ENCODE measurements at places on chromosomes 11 and 22. TPM values are rescaled to one million over a fixed set of nuclear protein-coding genes. Genes with fewer than 3 reads are reported as not detected.

DNA sequence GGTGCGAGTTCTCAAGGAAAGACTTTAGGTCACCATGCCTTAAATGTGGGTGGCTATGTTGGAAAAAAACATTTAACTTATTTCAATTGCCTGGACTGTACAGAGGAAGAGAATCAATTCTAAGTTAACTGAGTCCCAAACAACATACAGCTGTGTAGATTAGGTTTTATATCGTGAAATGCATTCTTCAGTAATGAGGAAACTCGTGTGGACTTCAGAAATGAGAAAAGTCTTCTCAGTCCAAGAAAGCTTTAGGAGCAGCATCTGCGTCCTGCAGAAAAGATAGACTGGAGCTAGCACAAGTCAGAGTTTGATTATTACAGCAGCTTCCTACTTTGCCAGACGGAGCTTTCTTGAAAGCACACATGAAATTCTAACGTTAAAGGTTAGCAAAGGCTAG is 673.0 kb downstream of the OPCML start:
- H3K27ac ChIP-seq = no peak overlapping the region
- H3K4me1 ChIP-seq = no peaks in the 10 kb centered on the region
- H3K27me3 ChIP-seq = no peaks in the 10 kb centered on the region
- DNase-seq = no peak

DNA sequence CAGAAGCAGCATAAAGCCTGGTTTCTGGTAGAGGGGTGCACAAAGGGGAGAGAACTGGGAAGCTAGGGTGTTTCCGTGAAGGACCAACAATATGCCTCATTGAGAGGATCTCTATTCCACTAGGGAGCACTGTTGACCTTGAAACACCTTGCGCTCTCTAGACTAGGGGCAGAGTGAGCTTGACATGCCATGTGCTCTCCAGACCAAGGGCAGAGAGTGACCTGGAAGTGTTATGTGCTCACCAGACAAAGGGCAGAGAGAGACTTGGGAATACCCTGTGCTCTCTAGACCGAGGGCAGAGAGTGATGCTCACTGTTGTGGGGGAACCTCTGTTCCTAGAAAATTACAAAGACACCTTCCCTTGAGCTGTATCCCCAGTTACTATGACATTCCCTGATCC is 15.2 kb upstream of the EI24 start:
- no peaks in the 10 kb centered on the region for H3K4me1 ChIP-seq
- H3K4me3 ChIP-seq = no peak overlapping the region
- no peak overlapping the region for H3K27ac ChIP-seq
- H3K27me3 ChIP-seq = peaks cover 15% of the 10 kb centered on the region

Gene PLA2G3
- polyA plus RNA-seq = not detected

DNA sequence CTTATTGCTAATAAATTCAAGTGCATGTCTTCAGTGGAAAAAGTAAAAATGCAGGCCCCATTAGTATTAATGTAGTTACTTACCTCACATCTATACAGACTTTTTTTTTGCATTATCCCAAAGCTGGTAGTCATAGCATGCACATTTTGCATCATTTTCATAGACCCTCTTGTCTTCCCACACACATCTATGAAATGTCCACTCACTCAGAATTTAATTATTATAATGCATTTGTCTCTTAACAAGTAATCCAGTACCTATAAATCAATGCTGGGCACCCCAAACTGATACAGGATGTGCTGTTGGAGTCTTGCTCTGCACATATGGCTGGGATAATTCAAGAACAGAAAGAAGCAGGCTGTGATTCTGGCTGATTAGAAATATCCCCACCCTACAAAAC is 370.4 kb upstream of the FAT3 start:
- H3K4me3 ChIP-seq = no peak overlapping the region
- no peaks in the 10 kb centered on the region for H3K4me1 ChIP-seq
- DNase-seq = no peak
- H3K36me3 ChIP-seq = no peaks in the 10 kb centered on the region
- no peak overlapping the region for H3K27ac ChIP-seq
- no peaks in the 10 kb centered on the region for H3K27me3 ChIP-seq

Gene FAM227A
- polyA plus RNA-seq = not detected

Gene ELF5
- polyA plus RNA-seq = not detected

- no peaks in the 10 kb centered on the region for H3K36me3 ChIP-seq
- H3K27ac ChIP-seq = no peak overlapping the region
- no peak overlapping the region for H3K4me3 ChIP-seq
- no peak for DNase-seq
- no peaks in the 10 kb centered on the region for H3K27me3 ChIP-seq
These were observed 1.7 kb downstream of the MALAT1 start for GRCh38 chr11:65500387-65501185.

GRCh38 chr11:73380897-73381410 is 4.8 kb downstream of the RELT start:
- H3K4me3 ChIP-seq = peak overlapping the region; percentile 98
- peak overlapping the region; percentile 97 for H3K27ac ChIP-seq
- H3K4me1 ChIP-seq = peaks cover 92% of the 10 kb centered on the region
- no peaks in the 10 kb centered on the region for H3K27me3 ChIP-seq
- H3K36me3 ChIP-seq = no peaks in the 10 kb centered on the region

GRCh38 chr22:27857443-27857842 is 55.9 kb upstream of the MN1 start:
- no peak overlapping the region for H3K27ac ChIP-seq
- H3K4me1 ChIP-seq = no peaks in the 10 kb centered on the region
- H3K4me3 ChIP-seq = no peak overlapping the region
- peaks cover 45% of the 10 kb centered on the region for H3K36me3 ChIP-seq
- H3K27me3 ChIP-seq = no peaks in the 10 kb centered on the region

DNA sequence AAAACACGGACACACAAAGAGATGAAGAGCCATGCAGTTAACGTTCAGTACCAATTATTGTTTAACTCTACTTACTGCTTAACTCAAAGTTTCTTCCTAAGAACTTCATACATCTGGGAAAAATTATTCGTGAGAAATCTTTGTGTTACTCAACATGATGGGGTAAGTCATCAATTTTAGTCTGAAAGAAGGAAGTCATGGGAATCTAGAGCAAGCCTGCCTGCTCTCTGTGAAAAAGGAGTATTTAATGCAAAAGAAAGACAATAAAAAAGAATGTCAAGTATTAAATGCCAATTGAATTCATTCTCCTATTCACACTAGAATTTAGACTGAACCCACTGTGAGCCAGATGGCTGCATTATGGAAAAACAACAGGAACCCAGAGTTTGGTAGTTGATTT is 16.0 kb downstream of the TMEM123 start:
- peaks cover 12% of the 10 kb centered on the region for H3K36me3 ChIP-seq
- H3K4me1 ChIP-seq = peaks cover 55% of the 10 kb centered on the region
- H3K27me3 ChIP-seq = no peaks in the 10 kb centered on the region

GRCh38 chr22:46545086-46545792 is 7.8 kb upstream of the CELSR1 start:
- H3K4me1 ChIP-seq = no peaks in the 10 kb centered on the region
- no peaks in the 10 kb centered on the region for H3K36me3 ChIP-seq
- H3K4me3 ChIP-seq = no peak overlapping the region
- no peak for DNase-seq

Gene GRIA4
- not detected for polyA plus RNA-seq

GRCh38 chr11:898143-898511 is 12.5 kb downstream of the CHID1 start:
- H3K36me3 ChIP-seq = no peaks in the 10 kb centered on the region
- no peak overlapping the region for H3K4me3 ChIP-seq
- H3K27ac ChIP-seq = no peak overlapping the region
- peaks cover 8% of the 10 kb centered on the region for H3K4me1 ChIP-seq
- DNase-seq = no peak
- no peaks in the 10 kb centered on the region for H3K27me3 ChIP-seq

DNA sequence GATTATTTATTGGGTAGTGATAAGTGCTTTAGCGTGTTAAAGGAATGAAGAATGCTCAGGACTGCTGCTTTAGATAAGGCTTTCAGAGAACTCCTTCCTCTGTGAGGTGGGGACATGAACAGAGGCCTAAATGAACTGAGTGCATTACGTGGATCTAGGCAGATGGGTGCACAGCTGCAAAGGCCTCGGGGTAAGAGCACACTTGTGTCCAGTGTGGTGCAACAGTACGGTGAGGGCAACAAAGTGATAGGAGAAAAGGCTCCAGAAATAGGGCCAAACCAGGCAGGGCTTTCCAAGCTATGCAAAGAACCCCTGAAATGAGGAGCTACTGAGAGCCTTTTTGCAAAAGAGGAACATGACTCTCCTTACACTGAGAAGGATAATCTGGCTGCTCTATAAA is 45.3 kb upstream of the ARHGAP32 start:
- H3K27ac ChIP-seq = no peak overlapping the region
- peaks cover 33% of the 10 kb centered on the region for H3K4me1 ChIP-seq

Gene APLNR
- not detected for polyA plus RNA-seq

GRCh38 chr11:1835671-1836010 is 851 bp downstream of the SYT8 start:
- H3K27me3 ChIP-seq = no peaks in the 10 kb centered on the region
- no peak overlapping the region for H3K27ac ChIP-seq
- H3K4me1 ChIP-seq = peaks cover 12% of the 10 kb centered on the region
- no peak overlapping the region for H3K4me3 ChIP-seq
- no peak for DNase-seq

Gene ARHGAP20
- polyA plus RNA-seq = 0.29 TPM

Gene PRRG4
- polyA plus RNA-seq = not detected

Gene MOV10L1
- polyA plus RNA-seq = not detected

- peaks cover 1% of the 10 kb centered on the region for H3K36me3 ChIP-seq
- no peak for DNase-seq
- H3K4me1 ChIP-seq = no peaks in the 10 kb centered on the region
- no peak overlapping the region for H3K27ac ChIP-seq
- peaks cover 6% of the 10 kb centered on the region for H3K27me3 ChIP-seq
These were observed 50.4 kb upstream of the ARHGAP20 start for GRCh38 chr11:110762590-110762989.

Gene RNF215
- 0.74 TPM for polyA plus RNA-seq

DNA sequence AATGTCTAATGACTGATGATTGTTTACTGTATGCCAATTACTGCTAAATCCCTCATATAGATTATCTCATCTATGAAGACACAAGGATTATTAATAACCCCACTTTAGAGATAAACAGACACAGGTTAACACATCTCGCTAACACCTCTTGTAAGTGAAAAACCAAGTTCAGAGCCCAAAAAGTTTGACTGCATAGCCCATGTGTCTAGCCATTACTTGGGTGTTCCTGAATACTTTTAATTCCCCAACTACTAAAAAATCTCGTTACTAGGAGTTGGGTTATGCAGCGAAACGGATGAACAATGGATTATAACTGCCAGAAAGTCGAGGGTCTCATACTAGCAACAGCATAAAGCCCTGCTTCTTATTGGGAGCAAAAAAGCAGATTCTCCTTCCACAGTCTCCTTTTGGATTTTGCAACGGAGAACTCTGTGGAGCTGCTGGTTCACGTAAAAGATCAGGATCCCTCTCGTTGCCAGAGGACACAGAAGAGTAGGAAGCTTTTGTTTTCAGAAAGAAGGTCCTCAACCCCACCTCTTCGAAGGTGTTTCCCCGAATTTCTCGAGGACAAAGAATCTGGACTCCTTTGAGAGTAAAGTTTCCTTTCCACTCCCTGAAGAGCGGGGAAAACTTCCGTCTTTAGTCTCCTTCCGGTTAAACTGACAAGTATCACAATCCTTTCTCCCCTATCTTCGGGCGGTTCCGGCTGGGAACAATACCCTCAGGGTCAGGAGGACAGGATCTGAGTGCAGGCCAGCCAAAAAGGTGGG is 979 bp downstream of the ZBED5 start:
- H3K4me3 ChIP-seq = peak overlapping the region; percentile 96
- DNase-seq = no peak
- peaks cover 34% of the 10 kb centered on the region for H3K4me1 ChIP-seq
- peaks cover 20% of the 10 kb centered on the region for H3K36me3 ChIP-seq
- no peaks in the 10 kb centered on the region for H3K27me3 ChIP-seq

Gene RASSF10
- polyA plus RNA-seq = not detected

GRCh38 chr11:106017093-106017492 is 4.9 kb downstream of the MSANTD4 start:
- H3K27me3 ChIP-seq = no peaks in the 10 kb centered on the region
- H3K4me1 ChIP-seq = peaks cover 38% of the 10 kb centered on the region
- H3K27ac ChIP-seq = no peak overlapping the region
- H3K36me3 ChIP-seq = peaks cover 4% of the 10 kb centered on the region
- no peak overlapping the region for H3K4me3 ChIP-seq
- no peak for DNase-seq

- DNase-seq = no peak
- peaks cover 18% of the 10 kb centered on the region for H3K4me1 ChIP-seq
- no peak overlapping the region for H3K27ac ChIP-seq
- no peaks in the 10 kb centered on the region for H3K36me3 ChIP-seq
These were observed 13.0 kb downstream of the DNAJB13 start for GRCh38 chr11:73963861-73964260.

Gene KLHL35
- polyA plus RNA-seq = not detected

DNA sequence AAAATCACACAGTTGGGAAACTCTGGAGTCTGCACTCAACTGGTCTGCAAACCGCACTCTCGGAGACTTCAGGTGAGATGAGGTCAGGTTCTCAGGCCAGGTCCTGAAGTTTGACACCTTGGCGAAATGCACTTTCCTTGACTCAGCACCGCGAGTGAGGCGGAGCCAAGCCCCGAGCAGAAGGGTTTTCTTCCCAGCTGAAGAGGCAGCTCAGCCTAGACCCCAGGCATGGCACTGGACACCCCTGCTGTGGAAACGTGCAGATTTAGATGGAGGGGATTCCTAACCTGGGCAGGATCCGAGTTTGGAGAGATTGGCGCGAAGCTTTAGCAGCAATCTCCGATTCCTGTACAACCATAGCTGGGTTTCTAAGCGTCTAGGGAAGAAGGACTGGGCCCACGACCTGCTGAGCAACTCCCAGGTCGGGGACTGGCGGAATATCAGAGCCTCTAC is 835 bp upstream of the MYOD1 start:
- no peaks in the 10 kb centered on the region for H3K4me1 ChIP-seq
- peaks cover 20% of the 10 kb centered on the region for H3K27me3 ChIP-seq
- H3K36me3 ChIP-seq = no peaks in the 10 kb centered on the region

Gene INS
- polyA plus RNA-seq = not detected

Gene KDELR3
- not detected for polyA plus RNA-seq

DNA sequence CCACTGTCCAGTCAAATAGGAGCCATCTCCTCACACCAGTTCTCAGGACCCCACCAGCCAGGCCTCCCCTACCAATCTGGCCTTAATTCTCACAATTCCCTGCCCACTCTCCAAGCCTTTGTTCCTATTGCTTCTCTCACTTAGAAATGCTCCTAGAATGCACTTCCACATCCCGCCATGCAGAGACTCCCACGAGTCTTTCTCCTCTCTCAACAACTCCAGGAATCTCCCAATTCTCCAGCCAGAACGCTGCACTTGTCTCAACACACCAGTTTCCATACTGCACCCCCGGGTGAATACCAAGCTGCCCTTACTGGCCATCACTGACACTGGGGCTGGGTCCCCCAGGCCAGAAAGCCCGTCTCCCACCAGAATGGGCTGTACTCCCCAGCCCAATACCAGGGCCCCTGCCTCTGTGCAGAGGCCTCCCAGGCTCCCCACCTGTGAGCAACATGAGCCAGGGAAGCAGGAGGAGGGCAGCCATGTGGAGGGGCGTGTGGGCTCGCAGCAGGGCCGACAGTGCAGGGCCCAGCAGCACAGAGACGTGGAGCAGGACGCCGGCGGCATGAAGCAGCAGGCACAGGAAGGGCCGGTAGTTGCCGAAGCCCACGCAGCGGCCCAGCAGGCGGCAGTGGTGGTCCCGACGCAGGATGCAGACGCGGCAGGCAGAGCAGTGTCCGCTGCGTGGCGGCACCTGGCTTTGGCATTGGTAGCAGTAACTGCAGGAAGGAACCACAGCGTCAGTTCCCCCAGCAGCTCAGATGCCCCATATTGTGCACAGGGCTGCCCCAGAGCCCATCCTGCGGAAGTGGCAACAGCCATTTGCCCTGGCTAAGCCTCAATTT is 2.4 kb downstream of the ZDHHC24 start:
- no peaks in the 10 kb centered on the region for H3K27me3 ChIP-seq
- peaks cover 44% of the 10 kb centered on the region for H3K4me1 ChIP-seq
- peak overlapping the region; percentile 74 for H3K4me3 ChIP-seq
- H3K36me3 ChIP-seq = peaks cover 18% of the 10 kb centered on the region
- H3K27ac ChIP-seq = peak overlapping the region; percentile 95

Data from naive B cell (primary cell).